ENCODE measurements at places on chromosomes 12 and 14.

- no peak for DNase-seq
Measured at GRCh38 chr12:130863298-130863697, 8.6 kb upstream of the RAN start.

- DNase-seq = no peak
Measured at GRCh38 chr14:41385797-41386196, 220.9 kb upstream of the LRFN5 start.

- no peak for DNase-seq
Measured at GRCh38 chr12:22325218-22325617, 9.3 kb downstream of the ST8SIA1 start.

DNA sequence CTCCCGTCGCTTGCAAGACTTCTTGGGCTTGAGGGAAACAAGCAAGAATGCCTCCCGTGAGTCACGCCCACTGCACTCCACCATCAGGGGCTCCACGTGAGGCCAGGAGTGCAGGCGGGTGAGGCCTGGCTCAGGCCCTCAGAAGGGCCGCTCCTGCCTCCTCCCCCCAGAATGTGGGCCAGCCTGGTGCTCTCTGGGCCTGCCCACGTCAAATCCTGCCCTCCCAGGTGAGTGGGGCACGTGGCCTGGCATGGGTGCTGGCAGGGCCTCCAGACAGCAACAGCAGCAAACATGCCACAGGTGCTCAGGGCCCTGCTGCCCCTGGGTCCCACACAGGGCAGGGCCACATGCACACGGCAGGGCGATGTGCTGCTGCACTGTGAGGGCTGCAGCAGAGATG lies 30.6 kb upstream of the BTBD6 start:
- DNase-seq = no peak

DNA sequence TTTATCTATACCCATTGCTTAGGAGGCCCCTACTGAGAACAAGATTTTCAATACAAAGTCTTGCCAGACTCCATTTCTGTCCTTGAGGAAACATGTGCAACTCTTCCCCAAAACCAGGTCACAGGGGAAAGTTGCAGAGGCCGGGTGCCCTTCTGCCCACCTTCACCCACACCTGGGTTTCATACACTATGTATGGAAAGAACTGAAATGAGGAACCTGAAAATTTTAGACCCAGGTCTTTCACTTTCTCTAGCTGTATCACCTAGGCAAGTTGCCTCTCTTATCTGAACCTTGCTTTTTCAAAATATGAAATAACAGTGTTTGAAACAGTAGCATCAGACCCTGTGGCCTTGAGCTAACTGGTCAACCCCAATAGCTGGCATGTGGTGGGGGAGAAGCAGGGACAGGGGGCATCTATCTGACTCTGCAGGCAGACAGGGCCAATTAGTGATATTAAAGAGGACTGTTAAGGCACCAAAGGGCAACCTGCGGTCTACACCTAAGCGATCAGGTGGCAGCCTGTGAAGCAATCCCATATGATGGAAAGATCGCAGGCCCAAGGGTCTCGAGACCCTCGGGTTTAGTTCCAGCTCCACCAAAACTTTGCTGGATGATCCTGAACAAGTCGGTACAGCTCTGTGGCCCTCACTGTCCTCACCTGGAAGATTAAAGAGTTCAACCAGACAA lies 346.5 kb downstream of the BCL11B start:
- no peak for DNase-seq

DNA sequence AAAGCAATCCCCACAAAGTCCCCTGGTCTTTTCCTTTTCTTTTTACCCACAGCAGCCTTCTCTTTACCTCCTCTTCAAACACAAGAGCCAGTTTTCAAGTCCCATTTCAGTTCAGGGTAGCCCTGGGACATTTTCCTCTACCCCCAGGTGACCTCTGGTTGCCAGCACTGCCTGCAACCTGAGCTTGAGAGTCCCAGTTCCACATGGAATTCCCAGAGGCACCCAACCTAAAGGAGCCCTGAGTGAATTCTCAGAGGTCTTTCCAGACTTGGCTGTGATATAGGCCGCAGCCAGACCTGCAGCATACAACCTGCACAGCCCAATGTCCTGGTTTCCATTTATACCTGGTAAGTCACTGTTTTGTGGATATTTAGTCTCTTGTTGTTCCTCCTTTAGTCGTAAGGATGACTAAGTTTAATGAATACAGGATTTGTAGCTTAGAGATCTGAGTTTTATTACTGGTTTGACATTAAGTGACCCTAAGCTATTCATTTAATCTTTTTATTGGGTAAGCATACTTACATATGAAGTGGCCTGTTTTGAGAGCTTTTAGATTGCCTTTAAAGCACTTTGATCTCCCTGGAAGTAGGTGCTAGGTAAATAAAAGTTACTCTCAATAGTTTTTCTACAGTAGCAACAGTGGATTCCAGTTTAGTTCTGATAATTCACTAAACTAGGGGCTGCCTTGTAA lies 159.8 kb downstream of the TGFB3 start:
- no peak for DNase-seq

- no peak for DNase-seq
Measured at GRCh38 chr14:21057803-21058675, at the start of gene RNASE8. Gene RNASE8, plus strand, starts transcription at chr14:21057822. Its CDS starts 71 bp downstream, at chr14:21057893.

GRCh38 chr12:125303337-125303736 lies 238.1 kb downstream of the AACS start:
- no peak for DNase-seq

- DNase-seq = no peak
Measured at GRCh38 chr14:100862277-100862676, 36.4 kb downstream of the MEG3 start.

GRCh38 chr12:106681210-106681609 lies 93.3 kb upstream of the RIC8B start:
- no peak for DNase-seq

GRCh38 chr12:122064780-122065588 lies 13.6 kb upstream of the MLXIP start:
- DNase-seq = no peak

DNA sequence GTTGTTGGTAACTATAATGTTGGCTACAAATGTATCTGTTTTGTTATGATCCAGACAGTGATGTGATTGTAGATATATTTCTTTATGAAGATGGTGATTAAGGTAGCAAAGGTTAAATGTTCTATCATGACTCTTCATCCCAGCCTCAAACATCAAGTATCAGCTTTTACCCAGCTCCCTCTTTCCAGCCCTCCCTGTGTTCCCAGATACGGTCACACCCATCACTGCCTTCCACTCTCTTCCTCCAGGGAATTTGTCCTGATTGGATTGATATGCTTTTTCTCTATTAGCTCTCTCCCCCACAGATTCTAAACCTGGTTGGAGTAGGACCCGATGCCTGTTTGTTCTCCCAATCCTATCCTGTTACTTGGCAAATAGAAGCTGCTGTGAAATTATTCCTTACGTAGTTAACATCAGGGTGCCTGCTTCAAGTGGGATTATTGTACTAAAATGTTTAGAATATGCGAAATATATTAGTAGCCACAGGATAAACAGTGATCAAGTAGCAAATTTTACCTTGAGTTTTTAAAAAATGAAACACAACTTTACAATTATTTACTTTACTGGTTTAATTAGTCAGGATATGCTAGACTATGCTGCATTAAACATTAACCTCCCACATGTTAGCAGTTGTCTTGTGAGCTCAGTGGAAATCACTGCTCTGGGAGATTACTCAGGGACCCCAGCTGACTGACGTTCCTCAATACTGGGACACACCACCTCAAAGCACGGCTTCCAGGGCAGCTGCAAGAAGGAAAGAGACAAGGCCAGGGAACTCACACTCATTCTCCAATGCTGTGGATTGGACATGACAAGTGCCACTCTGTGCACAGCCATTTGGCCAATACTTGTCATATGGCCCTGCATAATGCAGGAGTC lies 165.3 kb downstream of the ALX1 start:
- no peak for DNase-seq

DNA sequence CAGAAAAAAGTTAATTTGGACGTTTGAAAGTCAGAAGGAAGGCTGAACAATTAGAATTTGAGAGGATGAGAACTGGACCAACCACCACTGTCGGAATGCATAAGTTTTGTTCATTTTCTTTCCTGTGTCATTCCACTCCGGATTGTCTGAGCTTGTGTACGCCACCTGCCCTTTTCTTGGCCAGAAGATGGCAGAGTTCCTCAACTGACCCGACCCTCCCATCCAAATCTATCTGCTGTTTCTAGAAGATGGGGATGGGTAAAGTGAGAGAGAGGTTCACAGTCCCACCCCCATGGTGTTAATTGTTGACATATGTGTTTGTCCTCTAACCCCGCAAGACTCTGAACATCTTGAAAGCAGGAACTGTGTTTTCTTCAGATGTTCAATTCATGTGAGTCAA lies 388.0 kb downstream of the VRK1 start:
- no peak for DNase-seq

Data from stimulated activated CD8-positive, alpha-beta memory T cell treated with anti-CD3 and anti-CD28 coated beads, Interleukin-7, amount 100 ng/mL, for 1 hour (primary cell).